Tibial nerve (tissue), 4 donors: ENCODE measurements at places on chromosomes 5 and 9. TPM values are rescaled to one million over a fixed set of nuclear protein-coding genes. Genes with fewer than 3 reads are reported as not detected.

SLC4A9 gene
- total RNA-seq: not detected

DNA sequence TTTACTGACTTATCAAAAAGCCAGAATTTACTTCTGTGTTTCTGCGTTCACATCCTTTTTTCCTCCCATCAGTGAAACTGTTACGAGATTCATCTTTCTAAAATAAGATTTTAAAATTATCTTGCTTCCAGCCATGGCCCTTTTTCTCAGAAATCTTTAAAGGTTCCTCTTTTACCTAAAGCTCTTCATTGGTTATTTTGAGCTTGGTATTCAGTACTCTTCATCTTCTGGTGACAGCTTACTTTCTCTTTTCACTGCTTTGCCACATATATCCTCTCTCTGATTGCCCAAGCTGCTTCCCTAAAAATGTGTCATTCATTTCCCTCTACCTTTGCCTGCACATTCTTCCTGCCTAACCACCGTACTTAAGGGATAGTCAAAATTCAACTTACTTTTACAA, 32.3 kb downstream of the TGFBR1 start:
- H3K27ac ChIP-seq: no peak overlapping the region
- no peak for DNase-seq
- H3K4me3 ChIP-seq: no peak overlapping the region
- no peaks in the 10 kb centered on the region for H3K36me3 ChIP-seq
- H3K4me1 ChIP-seq: no peaks in the 10 kb centered on the region

GPRIN1 gene
- not detected for total RNA-seq

- H3K27ac ChIP-seq: no peak overlapping the region
- no peaks in the 10 kb centered on the region for H3K27me3 ChIP-seq
- H3K4me3 ChIP-seq: no peak overlapping the region
- no peak for DNase-seq
Measured at GRCh38 chr5:157271740-157272271, 5.9 kb downstream of the CYFIP2 start.

DNA sequence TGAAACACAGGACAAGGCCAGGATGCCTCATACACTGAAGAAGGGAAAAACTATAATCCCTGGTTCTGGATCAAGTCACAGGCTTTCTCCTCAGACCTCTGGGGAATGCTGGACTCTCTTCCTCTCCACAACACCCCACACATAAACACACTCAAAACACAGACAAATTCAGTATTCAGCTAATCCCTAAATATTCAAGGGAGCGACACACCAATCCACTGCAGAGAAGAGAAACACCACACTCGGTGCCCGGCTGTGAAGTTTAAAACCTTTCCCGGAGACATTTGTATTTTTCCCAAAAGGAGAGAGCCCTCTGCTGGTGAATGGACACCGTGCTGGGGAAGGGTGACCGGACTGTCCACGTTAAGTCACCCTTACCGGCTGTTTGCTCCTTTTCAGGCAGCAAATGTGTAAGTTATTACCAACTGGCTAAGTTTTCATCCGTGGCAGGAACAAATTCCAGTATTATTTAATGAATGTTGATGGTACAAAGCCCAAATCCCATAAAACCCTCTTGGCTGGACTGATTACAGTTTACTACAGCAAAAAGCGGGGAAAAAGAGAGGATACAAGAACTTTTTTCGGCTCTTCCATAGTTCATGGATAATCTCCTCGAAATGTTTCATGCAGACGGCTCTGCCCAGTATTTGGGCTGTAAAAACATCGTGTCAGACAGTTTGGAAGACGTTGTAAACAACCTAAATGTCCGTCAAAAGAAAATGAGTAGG, 130.9 kb upstream of the SLC30A5 start:
- H3K36me3 ChIP-seq: no peaks in the 10 kb centered on the region
- H3K4me1 ChIP-seq: no peaks in the 10 kb centered on the region
- H3K27ac ChIP-seq: no peak overlapping the region
- H3K27me3 ChIP-seq: no peaks in the 10 kb centered on the region

DNA sequence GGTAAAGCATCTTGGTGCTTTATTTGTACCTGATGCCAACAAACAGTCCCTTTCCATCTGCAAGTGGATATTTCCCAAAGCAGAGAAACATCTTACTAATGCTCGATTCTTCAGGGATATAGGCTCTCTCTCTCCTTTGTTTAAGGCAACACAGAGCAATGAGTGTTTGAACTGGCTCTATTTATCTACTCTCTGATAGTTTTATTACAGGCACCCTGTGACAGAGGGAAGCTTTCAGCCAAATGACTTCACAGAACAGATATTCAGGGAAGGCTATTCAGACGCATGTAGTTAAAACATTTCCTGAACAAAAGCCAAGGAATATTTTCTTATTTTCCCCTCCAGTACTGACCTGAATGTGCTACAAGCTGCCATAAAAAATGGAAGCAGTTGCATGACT, 141.8 kb downstream of the YIPF5 start:
- DNase-seq: no peak
- peak overlapping the region; percentile 29 for H3K27ac ChIP-seq
- no peaks in the 10 kb centered on the region for H3K36me3 ChIP-seq
- no peak overlapping the region for H3K4me3 ChIP-seq

ABO gene
- 25.5 TPM for total RNA-seq

- no peaks in the 10 kb centered on the region for H3K36me3 ChIP-seq
- no peak for DNase-seq
- H3K4me1 ChIP-seq: no peaks in the 10 kb centered on the region
- no peak overlapping the region for H3K27ac ChIP-seq
Measured at GRCh38 chr5:142399891-142400290, 75.1 kb upstream of the SPRY4 start.

DNA sequence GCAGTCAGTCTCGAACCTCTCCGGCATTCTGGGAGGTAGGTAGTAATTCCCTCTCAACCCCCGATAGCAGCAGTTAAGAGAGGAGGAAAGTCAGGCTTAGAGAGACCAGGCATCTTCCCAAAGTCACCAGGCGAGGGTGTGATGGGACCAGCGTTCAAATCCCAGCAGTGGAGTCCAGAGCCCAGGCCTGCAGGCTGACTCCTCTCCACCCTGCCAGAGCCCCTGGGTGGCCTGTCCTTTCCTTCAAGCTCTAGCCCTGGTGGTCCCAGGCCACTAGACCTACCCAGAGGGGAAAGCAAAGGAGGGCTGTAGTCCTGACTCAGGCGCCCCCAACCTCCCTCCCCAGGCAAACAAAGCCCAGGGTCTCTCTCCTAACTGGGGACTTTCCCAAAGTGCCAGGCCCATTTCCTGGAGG, 4.2 kb upstream of the NR5A1 start:
- DNase-seq: no peak
- no peaks in the 10 kb centered on the region for H3K27me3 ChIP-seq
- no peaks in the 10 kb centered on the region for H3K36me3 ChIP-seq

DNA sequence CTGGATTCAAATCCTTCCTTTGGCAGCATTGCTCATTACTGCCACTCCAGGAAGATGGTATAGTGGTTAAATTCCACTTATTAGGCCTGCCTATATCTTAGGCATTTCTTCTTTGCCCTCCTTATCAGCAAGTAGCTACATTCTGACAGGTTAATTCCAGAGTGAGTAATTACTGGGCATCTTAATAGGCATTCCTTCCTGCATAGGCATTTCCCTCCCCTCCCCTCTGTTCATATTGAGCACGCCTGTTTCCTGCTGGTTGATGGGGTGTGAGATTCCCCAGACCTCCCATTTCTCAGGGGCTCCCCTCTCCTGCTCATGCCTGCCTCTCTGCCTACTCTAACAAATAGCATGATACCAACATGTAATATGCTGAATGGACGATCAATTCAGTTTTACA, 305.9 kb downstream of the CYLC2 start:
- no peak overlapping the region for H3K4me3 ChIP-seq
- H3K27ac ChIP-seq: no peak overlapping the region
- H3K27me3 ChIP-seq: no peaks in the 10 kb centered on the region
- no peaks in the 10 kb centered on the region for H3K36me3 ChIP-seq

- H3K4me3 ChIP-seq: no peak overlapping the region
- no peaks in the 10 kb centered on the region for H3K27me3 ChIP-seq
- no peaks in the 10 kb centered on the region for H3K4me1 ChIP-seq
- H3K27ac ChIP-seq: no peak overlapping the region
- H3K36me3 ChIP-seq: no peaks in the 10 kb centered on the region
Measured at GRCh38 chr5:168591302-168592013, 12.3 kb upstream of the PANK3 start.

KIF3A gene
- 10.8 TPM for total RNA-seq
